ENCODE measurements at places on chromosomes 1 and 21. TPM values are rescaled to one million over a fixed set of nuclear protein-coding genes. Genes with fewer than 3 reads are reported as not detected.

L1TD1 gene
- 0.07 TPM for total RNA-seq

SLAMF6 gene
- total RNA-seq, result 55.0 TPM

OR10K2 gene
- total RNA-seq, result not detected

NCF2 gene
- total RNA-seq, result 9.0 TPM

ACTN2 gene
- 0.44 TPM for total RNA-seq

WLS gene
- total RNA-seq, result not detected

ACTA1 gene
- not detected for total RNA-seq

SAMSN1 gene
- total RNA-seq, result 43.5 TPM

MFSD2A gene
- 12.8 TPM for total RNA-seq

COL9A2 gene
- 3.0 TPM for total RNA-seq

ATP6V1G3 gene
- not detected for total RNA-seq

NHLH1 gene
- total RNA-seq, result 0.32 TPM

OR10Z1 gene
- total RNA-seq, result not detected

BTBD8 gene
- total RNA-seq, result 1.8 TPM

KRTAP21-2 gene
- not detected for total RNA-seq

C1QTNF12 gene
- 1.1 TPM for total RNA-seq

LCE1F gene
- total RNA-seq, result not detected

PLA2G2C gene
- total RNA-seq, result 0.58 TPM

HAO2 gene
- total RNA-seq, result not detected

AIRE gene
- not detected for total RNA-seq

PRKAA2 gene
- total RNA-seq, result not detected

LPAR3 gene
- total RNA-seq, result 0.21 TPM

LMOD1 gene
- not detected for total RNA-seq

HNRNPCL2 gene
- not detected for total RNA-seq

CYP4B1 gene
- not detected for total RNA-seq

RAB25 gene
- 0.77 TPM for total RNA-seq

URB1 gene
- 24.6 TPM for total RNA-seq

OR2T11 gene
- not detected for total RNA-seq

C8A gene
- not detected for total RNA-seq

C1orf210 gene
- total RNA-seq, result not detected

KIF26B gene
- 0.23 TPM for total RNA-seq

TEX38 gene
- total RNA-seq, result 0.18 TPM

CEP170 gene
- total RNA-seq, result 54.5 TPM

TRIM46 gene
- total RNA-seq, result 6.3 TPM

CD244 gene
- 0.14 TPM for total RNA-seq

CFHR2 gene
- not detected for total RNA-seq

SMCP gene
- total RNA-seq, result not detected

BLACAT1 gene
- 0.25 TPM for total RNA-seq

TRPM2 gene
- total RNA-seq, result 1.5 TPM

CGN gene
- 0.67 TPM for total RNA-seq

LCE3D gene
- total RNA-seq, result not detected

HSPA6 gene
- total RNA-seq, result 0.14 TPM
